H4 (cell line): ENCODE measurements at places on chromosomes 16 and 17.

- no peak for DNase-seq
These were observed 4.5 kb downstream of the PLD2 start for GRCh38 chr17:4811471-4811870.

- DNase-seq, result no peak
These were observed 82.4 kb downstream of the GSG1L start for GRCh38 chr16:27980919-27981700.

- no peak for DNase-seq
These were observed 45.0 kb downstream of the ESRP2 start for GRCh38 chr16:68190736-68191510.

- DNase-seq, result no peak
These were observed 67.3 kb downstream of the PHKB start for GRCh38 chr16:47528431-47528830.

GRCh38 chr16:62712566-62712965 is 676.3 kb upstream of the CDH8 start:
- DNase-seq, result no peak

DNA sequence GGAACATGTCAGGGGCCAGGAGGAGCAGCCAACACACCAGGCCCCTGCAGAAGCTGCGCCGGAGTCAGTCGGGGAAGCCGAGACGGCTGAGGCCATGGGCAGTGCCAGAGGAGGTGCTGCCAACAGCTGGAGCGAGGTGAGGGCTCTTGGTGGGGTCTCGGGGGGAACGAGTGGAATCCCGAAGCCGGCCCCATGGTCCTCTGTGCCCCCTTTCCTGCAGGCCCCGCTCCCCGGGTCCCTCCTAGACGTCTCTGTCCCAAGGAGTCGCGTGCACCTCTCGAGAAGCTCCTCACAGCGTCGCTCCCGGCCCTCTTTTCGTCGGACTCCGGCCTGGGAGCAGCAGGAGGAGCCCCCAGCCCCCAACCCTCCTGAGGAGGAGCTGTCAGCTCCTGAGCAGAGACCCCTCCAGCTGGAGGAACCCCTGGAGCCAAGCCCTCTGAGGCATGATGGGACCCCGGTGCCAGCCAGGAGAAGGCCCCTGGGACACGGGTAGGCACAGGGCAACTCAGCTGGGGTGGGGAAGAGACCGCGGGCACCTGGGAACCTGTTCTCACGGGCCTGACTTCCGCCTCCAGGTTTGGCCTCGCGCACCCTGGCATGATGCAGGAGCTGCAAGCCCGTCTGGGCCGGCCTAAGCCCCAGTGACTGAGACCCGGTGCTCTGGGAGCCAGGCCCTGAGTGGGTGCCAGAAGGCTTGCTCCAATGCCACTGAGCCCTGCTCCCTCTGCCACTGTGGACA is 3.6 kb downstream of the APOBR start:
- DNase-seq, result no peak
